ENCODE measurements at places on chromosomes 5 and 9. TPM values are rescaled to one million over a fixed set of nuclear protein-coding genes. Genes with fewer than 3 reads are reported as not detected.

DNA sequence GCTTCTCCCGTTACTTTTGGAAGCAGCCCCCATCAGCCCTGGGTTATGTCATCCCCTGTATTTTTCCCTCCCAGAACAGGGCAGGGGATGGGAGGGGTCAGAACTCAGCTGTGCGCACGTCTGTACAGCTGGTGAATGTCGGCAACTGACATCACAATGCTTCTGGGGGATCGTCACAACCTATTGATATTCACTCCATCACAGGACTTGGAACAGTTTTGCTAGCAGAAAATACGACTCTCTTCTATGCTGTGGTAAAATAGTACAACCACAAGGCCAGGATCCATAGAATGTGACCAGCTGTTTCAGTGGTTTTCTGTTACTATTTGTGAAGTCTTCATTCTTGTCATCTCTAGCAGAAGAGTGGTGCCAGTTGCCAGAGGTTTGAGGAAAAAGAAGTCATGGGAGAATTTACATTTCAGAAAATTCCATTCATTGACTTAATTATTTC, 77.1 kb upstream of the KLF4 start:
- DNase-seq = no peak

Gene KCNV2
- not detected for total RNA-seq

DNA sequence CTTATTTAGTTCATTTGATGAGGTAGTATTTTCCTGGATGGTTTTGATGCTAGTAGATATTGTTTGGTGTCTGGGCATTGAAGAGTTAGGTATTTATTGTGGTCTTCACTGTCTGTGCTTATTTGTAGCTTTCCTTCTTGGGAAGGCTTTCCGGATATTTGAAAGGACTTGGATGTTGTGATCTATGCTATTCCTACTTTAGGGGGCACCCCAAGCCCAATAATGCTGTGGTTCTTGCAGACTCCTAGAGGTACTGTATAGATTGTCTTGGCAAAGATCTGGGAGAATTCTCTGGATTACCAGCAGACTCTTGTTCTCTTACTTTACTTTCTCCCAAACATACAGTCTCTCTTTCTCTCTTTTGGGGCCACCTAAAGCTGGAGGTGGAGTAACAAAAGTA, 315.7 kb downstream of the MAT2B start:
- no peak for DNase-seq

Gene LCN1
- not detected for total RNA-seq

GRCh38 chr5:38258042-38258318, 379 bp upstream of the EGFLAM start:
- DNase-seq = no peak

- no peak for DNase-seq
These were observed 201.7 kb upstream of the ACTBL2 start for GRCh38 chr5:57684299-57684702.

Gene OR13J1
- not detected for total RNA-seq

Gene EQTN
- not detected for total RNA-seq

Gene PCDH1
- 3.8 TPM for total RNA-seq

Gene ZFP2
- total RNA-seq = 24.9 TPM

DNA sequence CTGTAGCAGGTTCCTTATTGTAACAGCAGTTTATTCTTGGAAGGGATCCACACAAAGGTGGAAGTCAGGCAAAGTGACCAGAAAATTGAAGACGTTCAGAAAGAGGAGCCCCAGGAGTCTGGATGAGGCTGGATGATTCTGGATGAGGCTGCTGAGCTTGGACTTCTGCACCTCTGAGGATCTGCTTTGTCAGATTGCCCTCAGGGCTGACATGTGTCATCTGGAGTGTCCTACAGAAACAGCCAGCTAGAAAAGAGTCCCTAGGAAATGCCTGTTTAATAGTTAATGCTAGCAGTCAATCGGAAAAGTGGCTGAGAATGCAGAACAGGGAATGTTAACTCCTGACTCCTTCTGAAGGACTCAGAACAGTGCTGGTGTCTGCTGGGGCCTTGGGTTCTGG, 236.4 kb downstream of the LRRC70 start:
- DNase-seq = no peak

DNA sequence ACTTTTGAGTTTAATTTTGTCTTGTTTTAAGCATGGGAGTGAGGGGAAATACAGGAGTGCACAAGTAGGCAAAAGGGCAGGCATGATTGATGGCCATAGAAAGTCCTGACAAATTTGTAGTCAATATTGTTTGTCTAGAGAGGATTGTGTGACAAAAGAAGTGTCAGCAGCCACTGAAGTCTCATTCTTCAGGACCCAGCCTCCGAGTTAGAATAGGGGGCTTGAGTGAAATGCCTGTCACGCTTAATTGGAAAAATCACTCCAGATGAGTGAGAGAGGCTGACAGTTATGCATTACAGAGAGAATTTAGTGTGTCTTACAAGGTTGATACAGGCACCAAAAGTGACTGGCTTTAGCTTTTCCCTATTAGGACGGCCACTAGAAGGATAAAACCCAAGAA, 81.9 kb upstream of the RPS23 start:
- DNase-seq = no peak

Gene FBN2
- 8.9 TPM for total RNA-seq

GRCh38 chr5:41043109-41043747, 27.9 kb downstream of the MROH2B start:
- DNase-seq = no peak

DNA sequence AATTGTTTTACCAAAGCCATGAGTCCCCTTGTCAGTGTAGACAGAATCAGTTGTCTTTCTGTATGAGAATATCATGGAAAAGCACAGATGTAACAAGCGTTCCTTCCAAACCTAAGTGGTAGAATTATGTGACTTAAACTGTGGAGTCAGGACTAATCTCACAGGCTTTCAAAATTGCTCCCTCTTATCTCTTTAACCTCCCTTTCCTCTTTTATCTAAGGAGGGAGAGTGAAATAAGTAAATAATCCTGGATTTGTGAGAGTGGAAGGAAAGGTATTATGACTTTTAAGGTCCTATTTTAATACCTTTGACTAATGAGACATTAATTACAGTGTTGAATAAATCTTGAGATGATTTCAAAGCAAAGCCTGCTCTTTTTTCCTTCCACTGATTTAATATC, 52.4 kb upstream of the LIFR start:
- DNase-seq = no peak

Gene P4HA2
- 71.0 TPM for total RNA-seq

- no peak for DNase-seq
These were observed 13.0 kb upstream of the CXXC5 start for GRCh38 chr5:139635191-139635590.

GRCh38 chr5:21847300-21847699, 1005.8 kb downstream of the CDH12 start:
- DNase-seq = no peak

GRCh38 chr5:164651546-164652275, 1146.3 kb downstream of the MAT2B start:
- DNase-seq = no peak

Gene FIBCD1
- not detected for total RNA-seq

Gene NIPAL4
- not detected for total RNA-seq

Gene CTSV
- 4.0 TPM for total RNA-seq

Gene FAM53C
- total RNA-seq = 34.5 TPM

DNA sequence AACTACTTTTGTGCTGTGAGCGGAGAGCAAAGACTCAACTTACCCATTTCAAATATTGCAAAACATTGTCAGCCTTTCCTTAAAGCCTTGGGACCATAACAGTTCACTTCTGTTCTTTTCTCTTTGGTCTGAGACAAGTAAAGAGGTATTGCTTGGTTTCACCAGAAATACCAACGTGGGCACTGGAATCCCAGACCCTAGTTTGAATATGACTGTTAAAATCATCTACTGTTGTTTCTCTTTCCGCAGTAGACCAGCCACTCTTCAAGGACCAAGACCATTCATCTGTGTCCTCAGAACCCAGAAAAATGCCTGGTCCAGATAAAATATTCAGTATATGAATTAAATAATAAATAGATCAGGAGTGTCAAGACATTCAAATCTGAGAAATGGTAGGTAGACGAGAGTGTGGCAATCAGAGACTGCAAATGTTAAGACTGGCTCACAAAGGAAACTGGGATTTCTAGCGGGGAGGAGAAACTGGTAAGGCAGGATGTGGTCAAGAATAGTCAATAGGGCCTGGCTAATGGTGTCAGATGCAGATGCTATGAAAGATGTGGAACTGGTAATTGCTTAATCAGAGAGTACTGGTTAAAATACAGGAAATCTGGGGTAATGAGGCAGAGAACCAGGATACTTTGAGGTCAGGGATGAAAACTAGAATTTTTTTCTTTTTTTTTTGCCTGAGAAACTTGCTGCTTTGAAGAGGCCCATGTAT, 82.1 kb upstream of the IL33 start:
- DNase-seq = no peak

Data from MG63 (cell line).